OCI-LY7 (cell line): ENCODE measurements at places on chromosomes 2 and 18. TPM values are rescaled to one million over a fixed set of nuclear protein-coding genes. Genes with fewer than 3 reads are reported as not detected.

ESCO1 gene
- total RNA-seq: 37.7 and 41.0 TPM in 2 replicates

CDCA7 gene
- 170 and 193 TPM in 2 replicates for total RNA-seq

VIL1 gene
- total RNA-seq: not detected in 2 replicates

ATOH8 gene
- not detected in 2 replicates for total RNA-seq

YPEL5 gene
- 52.1 and 66.4 TPM in 2 replicates for total RNA-seq

RNF149 gene
- total RNA-seq: 16.5 and 17.9 TPM in 2 replicates

LRRTM4 gene
- not detected in 2 replicates for total RNA-seq

KCNE4 gene
- not detected in 2 replicates for total RNA-seq

ANKRD30BL gene
- 0.79 TPM in 1 of 2 replicates, not detected in the other for total RNA-seq

RAB6D gene
- total RNA-seq: not detected in 2 replicates

RNU2-63P gene
- 4.8 and 17.9 TPM in 2 replicates for total RNA-seq

TNFRSF11A gene
- total RNA-seq: not detected in 2 replicates

COL4A3 gene
- 7.2 and 10.9 TPM in 2 replicates for total RNA-seq

MERTK gene
- total RNA-seq: 0.22 and 0.38 TPM in 2 replicates

GRCh38 chr2:62473246-62473827 lies 32.7 kb downstream of the TMEM17 start:
- no peak for DNase-seq

- no peak for DNase-seq
These were observed 44.0 kb downstream of the TTC32 start for GRCh38 chr2:19857806-19858205.

DNA sequence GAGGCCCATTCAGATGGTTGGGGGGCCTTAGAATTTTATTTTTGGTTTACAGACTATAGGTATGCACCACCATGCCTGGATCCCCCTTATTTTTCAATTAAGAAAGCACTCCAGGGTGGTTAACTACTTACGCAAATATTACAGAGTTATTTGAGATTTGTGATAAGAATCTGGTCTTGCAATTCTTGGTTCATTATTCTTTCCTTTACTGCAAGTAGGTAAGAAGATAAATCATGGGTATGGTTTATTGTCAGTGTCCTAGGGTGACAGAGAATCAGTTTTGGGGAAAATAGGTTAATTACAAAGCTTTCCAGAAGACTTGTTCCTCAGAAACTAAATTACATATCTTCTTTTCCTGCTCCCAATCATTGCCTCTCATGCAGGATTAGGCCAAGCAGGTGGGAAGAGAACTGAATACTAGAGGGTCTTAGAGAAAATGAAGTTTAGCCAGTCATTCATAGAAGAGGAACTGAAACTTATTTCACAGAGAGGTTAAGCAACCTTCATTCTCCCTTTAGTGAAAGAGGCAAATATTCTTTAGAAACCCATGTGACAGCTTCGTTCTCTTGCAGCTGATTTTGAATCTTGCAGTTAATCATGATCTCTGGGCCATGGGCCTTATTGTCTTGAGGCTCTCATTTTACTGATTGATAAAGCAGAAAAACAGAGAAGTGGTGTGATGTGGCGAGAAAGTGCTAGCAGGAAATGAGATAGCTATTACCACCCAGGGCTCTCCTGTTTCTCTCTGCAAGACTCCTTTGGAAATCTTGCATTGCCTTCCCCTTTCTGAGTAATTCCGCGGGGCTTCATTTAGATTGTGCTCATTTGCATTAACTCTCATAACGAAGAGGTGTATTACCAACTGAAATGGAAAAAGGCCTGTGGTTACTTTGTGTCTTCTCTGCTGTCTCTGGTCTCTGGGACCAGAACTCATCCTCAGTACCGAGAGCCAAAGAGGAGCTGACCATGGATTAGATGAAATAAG lies 44.8 kb upstream of the ARHGAP25 start:
- peak; percentile 92 for DNase-seq

DNA sequence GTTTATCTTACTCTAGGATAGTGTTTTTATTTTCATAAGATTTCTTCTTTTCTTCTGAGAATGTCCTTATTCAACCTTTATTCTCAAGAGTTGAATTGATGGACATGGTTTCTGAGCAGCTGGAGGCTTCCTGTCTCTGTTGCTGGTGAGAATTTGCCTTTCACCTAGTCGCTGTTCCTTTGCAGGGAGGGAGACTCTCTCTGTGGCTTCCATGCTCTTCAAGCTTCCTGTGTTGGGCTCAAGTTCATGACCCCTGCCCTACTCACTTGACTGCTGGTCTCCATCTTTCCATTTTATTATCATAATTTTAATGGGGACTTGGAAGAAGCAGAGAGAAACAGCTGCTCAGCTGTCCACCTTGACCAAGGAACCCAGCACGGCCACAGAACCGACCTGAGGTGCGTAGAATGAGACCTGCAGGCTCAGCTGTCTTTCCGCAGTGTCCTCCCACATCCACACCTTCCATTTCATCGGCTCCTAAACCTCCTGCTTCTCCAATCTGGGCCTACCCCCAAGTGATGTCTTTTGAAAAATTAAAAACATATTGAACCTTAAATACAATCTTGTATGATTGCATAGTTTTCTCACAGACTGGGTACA lies 24.2 kb downstream of the TMEM18 start:
- DNase-seq: no peak

DNA sequence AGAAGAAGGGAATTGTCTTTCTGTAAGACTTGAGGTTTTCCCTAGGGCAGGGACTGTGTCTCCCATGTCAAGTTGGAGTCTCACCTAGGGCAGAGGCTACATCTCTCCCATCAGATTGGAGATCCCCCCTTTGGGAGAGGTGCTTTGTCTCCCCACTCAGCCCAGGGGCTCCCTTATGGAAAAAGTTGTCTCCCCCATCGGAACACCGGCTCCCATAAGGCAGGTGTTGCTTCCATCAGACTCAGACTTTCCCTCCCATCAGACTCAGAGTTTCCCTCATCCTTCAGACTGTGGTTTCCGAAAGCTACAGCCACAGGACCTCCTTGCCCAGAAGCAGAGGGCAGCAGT lies 5.8 kb downstream of the ANKRD53 start:
- DNase-seq: no peak

DNA sequence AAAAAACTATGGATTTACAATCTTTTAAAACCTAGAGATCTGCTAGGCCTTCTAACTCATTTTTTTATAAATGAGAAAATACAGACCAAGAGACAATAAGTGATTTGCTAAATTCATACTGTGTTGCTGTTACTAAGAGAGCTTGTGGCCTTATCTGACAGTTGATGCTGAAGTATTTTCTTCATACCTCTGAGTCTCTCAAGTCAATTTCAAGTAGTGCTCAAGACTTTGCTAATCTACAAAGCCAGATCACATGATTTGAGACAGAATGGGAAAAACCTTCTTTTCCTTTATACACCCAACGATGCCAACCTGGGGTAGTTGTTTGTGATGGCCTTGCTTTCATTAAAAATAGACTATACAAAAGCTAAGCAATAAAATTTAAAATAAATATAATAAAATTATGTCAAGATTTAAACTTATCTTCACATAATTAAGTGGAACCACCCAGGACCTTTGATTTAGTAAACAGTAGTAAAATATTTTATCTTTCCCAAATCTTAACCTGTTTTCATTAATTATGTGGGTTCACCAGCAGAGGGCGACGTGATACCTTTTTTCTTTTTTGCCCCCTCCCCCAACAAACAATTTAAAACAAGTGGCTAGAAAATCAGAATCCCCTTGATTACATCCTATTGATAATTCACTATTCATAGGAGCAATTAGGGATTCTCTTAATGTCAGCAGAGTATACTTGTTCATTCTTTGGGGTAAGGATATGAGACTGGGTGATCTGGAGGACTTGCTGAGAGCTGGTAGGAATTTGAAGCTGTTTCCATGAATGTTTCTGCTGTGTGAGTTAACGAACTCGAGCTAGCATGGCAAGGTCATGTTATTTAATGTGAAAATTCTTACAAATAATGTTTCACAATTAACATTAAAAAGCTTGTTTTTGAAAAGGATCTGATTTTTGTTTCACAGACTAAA lies 49.6 kb upstream of the SLC5A7 start:
- no peak for DNase-seq

DNA sequence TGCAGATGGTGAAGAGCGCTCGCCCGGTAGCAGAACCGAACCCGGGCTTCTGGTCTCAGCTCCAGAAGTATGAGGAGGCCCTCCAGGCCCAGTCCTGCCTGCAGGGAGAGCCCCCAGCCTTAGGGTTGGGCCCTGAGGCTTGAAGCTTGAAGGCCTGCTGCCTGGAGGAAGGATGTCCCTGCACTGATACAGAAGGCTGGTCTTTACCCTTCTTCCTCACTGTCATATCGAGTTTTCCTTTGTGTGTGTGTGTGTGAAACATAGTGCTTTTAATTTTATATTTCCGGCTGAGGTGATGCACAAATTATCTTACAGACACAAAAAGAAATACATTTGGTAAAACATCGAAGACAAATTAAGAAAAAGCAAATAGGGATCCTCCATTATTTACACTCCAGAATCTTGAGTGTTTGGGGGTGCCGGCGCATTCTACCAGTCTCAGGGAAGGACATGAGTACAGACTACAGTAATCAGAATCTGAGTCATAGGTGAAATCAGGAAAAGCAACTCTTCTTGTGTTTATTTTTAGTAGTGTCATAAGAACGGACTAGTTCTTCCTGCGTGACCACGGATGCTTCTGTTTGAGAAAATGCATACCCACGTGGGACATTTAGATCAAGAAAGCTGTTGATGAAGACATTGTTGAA lies 1.3 kb downstream of the DUSP28 start:
- DNase-seq: peak; percentile 43

GRCh38 chr2:124810132-124810531 lies 785.0 kb downstream of the CNTNAP5 start:
- no peak for DNase-seq

DNA sequence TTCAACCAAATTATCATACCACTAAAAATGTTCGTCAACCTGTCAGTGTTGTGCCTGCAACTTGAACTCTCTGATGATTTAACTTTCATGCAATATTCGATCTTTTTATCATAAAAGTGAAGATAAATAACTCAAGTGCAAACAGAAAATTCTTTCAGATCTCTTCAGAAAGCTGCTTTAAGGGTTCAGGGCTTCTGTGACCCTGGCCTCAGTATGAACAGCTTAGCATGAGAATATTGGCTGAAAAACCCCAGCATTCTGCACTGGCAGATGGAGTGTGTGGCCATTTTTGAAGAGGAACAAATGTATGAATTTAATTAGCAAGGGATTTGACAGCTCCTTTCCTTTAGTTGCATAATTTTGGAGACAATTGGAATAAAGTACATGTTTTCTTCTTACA lies 851.4 kb upstream of the SOX11 start:
- DNase-seq: no peak

- peak; percentile 27 for DNase-seq
These were observed 29.2 kb upstream of the MSH2 start for GRCh38 chr2:47373747-47374146.

- no peak for DNase-seq
These were observed 21.3 kb downstream of the COMMD1 start for GRCh38 chr2:61926531-61927477.
